ENCODE measurements at places on chromosomes 2 and 18.

- no peak for DNase-seq
These were observed 181.3 kb downstream of the ALPK2 start for GRCh38 chr18:58447402-58448095.

DNA sequence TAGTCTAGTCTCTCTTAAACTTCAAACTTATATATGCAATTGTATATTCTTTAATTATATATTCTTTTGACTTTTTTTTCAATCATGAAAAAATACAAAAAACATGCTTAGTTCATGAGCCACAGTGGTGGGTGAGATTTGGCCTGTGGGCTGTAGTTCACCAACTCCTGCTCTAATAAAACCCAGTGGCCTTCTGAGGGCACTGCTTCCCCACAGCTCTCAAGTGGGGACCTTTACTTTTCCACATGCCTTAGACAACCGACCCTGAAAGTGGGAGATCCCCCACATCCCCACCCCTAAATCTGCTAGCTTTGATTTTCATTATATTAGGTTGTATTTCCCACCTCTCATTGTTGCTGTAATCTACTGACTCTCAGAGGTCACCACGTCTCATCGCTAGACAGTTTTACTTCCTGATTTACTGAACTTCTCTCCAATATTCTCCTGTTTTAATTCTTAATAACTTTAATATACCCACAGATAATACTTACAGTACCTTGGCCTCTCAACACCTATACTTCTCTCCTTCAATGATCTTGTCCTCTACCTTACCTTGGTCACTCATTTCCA lies 57.3 kb downstream of the ROCK1 start:
- DNase-seq: no peak

GRCh38 chr18:3867864-3868311 lies 417.9 kb downstream of the TGIF1 start:
- DNase-seq: no peak

GRCh38 chr18:79460481-79461300 lies 65.0 kb downstream of the NFATC1 start:
- DNase-seq: no peak
